Calu3 (cell line): ENCODE measurements at places on chromosomes 3 and 15. TPM values are rescaled to one million over a fixed set of nuclear protein-coding genes. Genes with fewer than 3 reads are reported as not detected.

SLC9C1 gene
- total RNA-seq, result not detected in 2 replicates

DNA sequence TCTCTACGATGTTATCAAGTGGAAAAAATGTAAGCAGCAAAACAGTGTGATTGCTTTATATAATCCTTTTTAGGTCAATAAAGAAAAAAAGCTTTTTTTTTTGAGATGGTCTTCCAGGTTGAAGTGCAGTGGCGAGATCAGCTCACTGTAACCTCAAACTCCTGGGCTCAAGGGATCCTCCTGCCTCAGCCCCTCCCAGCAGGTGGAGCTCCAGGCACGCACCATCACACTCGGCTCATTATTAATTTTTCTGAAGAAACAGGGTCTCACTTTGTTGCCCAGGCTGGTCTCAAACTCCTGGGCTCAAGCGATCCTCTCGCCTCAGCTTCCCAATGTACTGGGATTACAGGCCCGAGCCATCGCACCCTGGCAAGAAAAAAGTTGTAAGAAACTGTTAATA lies 17.3 kb downstream of the RNF168 start:
- DNase-seq, result peak; percentile 40

DNA sequence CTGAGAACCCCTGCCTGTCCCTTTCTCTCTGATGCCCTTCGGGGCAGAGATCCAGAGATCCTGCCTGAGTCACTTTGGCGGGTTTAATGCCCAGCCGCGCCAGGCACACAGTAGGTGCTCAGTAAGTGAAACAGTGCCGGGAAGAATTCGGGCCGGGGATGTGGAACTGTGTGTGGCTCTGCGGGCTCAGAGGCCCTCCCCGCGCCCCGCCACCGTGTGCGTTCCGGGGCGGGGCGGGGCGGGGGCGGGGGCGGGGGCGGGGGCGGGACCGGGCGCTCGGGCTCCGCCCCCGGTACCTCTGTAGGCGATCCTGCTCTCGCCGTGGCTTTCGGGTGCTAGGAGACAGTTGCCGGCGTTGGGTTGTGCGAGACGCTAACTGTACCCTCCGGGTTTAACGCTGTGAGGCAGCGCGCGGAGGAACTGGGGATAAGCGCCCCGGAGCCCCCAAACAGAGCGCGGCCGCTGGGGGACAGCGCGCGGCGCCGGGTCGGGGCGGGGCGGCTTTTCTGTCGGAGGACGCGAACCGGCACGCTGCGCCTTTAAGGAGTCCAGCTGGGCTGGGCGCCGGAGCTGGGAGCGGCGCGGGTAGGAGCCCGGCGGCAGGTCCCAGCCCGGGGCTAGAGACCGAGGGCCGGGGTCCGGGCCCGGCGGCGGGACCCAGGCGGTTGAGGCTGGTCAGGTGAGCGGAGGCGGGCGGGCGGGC lies at the start of gene ABHD6:
ABHD6 (plus strand) TSS at position 555 of the 703 bp plus-strand sequence. CDS start 18,795 bp downstream, outside the sequence.
- peak; percentile 83 for DNase-seq

DNA sequence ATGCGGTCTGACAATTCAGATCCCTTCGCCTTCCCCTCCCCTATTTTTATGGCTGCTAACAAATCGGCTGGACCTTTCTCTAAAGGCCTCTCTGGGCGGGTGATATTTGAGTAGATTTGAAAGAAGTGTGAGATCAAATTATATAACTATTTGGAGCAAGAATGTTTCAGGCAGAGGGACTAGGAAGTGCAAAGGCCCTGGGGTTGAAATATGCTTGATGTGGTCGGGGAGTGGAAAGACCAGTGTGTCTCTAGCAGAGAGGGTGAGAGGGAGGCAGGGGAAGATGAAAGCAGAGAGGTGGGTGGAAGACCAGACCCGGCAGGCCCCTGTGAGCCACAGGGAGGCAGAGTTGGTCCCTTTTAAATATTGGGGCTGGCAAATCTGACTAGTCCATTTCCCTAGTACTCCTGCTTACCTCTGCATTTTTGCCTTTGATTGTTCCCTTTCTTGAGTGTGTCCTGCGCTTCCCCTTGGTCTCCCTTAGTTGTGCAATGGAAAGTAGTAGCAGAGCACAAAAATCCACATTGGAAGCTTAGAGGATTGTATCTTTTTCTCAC lies 32.3 kb downstream of the SLCO3A1 start:
- DNase-seq, result peak; percentile 24

DNA sequence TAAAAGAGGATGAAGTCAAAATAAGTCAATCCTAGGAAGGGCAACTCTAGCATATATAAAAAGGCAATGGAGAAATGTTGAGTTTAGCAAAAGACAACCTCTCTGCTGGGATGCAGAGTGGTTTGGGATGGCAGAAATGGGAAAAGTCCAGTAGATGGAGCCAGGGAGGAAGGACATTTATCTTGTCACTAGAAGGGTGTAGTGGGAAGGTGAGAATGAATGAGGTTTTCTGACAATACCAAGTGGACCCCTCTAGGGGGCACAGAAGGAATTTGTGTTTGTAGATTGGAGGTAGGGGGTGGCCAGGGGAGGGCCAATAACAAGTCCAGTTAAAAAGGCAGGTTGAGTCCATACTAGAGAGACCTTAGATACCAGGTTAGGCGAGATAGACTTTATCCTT lies 80.0 kb downstream of the THSD4 start:
- DNase-seq, result no peak

GRCh38 chr3:110344897-110345767 lies 726.5 kb upstream of the NECTIN3 start:
- peak; percentile 64 for DNase-seq
